SHP77 treated with DMSO at 0.1 percent for 48 hours (cell line): ENCODE measurements at places on chromosomes 5 and 9.

DNA sequence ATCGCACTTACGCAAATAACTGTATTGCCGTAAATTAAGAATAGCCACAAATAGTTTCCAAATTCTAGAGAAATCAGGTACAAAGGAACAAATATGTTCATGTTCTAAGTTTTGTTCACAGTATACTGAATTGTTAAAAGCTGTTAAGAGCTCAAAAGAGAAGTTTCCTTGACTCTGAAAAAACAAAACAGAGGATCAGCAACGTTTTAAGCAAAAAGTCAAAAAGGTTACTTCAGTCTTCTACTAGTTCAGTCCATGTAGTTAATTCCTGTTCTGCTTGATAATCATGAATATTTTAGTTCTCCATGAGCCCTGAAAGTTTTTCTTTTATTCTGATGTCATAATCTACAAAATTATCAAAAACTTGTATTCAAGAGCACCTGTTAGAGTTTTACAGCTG, 128.6 kb upstream of the MAST4 start:
- DNase-seq: no peak

DNA sequence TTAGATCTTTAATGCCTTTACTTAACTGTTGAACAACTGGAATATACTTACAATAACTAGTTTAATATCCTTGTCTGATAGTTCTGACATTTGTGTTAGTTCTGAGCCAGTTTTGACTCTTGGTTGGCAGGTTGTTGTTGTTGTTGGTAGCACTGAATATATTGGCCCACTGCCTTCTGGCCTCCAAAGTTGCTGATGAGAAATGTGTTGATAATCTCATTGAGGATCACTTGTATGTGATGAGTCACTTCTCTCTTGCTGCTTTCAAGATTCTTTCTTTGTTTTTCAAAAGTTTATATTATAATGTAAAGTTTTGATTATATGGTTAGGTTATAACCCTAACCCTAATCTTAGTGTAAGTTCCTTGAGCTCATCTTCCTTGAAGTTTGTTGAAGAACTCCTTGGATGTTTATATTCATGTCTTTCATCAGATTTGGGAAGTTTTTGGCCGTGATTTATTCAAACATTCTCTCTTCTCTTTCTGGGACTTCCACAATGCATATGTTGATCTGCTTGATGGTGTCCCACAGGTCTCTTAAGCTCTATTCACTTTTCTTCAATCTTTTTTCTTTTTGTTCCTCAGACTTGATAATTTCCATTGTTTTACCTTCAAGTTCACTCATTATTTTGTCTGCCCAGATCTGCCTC, 149.7 kb downstream of the FGF18 start:
- DNase-seq: no peak

- no peak for DNase-seq
Observed at GRCh38 chr5:60891667-60892066, 47.6 kb upstream of the ELOVL7 start.

- no peak for DNase-seq
Observed at GRCh38 chr5:81209869-81210493, 23.1 kb upstream of the CKMT2 start.

DNA sequence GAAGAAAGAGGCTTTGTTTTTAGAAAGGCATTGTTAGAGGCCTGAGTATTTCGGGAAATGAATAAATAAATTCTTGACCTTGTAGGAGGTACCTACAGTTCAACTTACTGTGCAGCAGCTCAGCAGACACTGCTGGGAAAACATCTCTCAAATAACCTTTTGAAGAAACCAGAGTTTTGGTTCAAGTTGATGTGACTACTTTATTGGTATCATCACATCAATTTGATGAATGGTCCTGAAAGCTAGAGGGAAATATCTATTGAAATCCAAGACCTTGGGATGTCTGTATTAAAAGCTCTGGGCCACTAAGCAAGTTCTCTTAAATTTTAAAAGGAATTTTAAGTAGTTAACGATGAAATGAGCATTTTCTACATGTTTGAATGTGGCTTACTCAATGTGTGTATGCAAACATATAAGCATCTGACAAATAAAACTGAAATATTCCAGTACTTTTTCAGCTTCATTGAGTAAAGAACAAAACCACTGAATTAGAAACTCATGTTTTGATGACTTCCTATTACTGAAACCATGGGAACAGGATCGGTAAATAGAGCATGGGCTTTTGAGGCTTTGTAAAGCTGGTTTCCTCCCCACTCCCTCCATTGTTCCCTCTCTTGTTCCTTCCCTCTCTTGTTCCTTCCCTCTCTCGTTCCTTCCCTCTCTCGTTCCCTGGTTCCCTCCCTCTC, 36.7 kb downstream of the SLC27A6 start:
- no peak for DNase-seq

DNA sequence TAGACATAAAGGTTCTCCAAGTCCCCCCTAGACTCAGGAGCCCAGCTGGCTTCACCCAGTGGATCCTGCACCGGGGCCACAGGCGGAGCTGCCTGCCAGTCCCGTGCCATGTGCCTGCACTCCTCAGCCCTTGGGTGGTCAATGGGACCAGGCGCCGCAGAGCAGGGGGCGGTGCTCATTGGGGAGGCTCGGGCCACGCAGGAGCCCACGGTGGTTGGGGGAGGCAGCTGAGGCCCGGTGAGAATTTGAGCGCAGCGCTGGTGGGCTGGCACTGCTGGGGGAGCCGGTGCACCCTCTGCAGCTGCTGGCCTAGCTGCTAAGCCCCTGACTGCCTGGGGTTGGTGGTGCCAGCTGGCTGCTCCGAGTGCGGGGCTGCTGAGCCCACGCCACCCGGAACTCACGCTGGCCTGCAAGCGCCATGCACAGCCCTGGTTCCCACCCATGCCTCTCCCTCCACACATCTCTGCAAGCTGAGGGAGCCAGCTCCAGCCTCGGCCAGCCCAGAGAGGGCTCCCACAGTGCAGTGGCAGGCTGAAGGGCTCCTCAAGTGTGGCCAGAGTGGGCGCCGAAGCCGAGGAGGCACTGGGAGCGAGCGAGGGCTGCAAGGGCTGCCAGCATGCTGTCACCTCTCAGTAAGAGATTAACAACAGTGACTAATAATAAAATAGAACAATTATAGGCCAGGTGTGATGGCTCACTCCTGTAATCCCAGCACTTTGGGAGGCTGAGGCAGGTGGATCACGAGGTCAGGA, 65.9 kb downstream of the SPATA31D1 start:
- DNase-seq: no peak

DNA sequence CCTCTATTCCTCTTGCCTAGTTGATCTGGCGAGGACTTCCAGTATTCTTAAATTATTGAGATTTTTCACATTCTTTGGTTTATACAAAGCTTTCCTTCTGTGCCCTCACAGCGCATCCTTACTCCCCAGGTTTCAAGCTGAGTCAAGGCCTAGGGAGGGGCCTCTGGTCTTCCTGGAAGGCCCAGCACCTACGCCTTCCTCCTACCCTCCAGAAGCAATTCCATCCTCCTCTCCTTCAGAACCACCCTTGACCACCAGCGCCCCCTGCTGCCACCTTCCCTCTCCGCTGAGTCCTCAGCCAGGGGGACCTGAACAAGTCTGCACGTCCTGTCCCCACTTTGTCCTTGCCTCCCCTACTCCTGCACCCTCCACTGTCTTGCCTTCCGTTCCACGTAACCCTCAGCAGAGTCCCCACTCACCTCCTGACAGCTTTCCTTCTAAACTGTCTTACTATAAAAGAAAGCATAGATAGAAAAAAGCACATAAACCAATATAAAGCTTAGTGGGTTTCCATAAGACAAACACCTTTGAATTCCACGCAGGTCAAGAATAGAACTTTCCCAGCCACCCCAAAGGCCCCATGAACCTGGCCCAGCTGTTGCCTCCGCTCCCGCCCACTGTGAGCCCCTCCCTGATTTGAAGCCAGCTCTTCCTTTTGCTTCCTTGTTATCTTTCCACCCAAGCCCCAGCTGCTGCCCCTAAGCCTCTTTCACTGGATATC, 63.0 kb upstream of the CTSL start:
- no peak for DNase-seq

GRCh38 chr9:35712762-35713400, 19.1 kb downstream of the TLN1 start:
- DNase-seq: no peak

- DNase-seq: no peak
Observed at GRCh38 chr5:83401775-83402174, 69.8 kb upstream of the VCAN start.
